ENCODE measurements at places on chromosomes 7 and 10.
A peak's percentile ranks its signal among the peaks of the same experiment; 100 is the strongest.

- DNase-seq = peak; percentile 53
Observed at GRCh38 chr10:132464256-132465192, 67.5 kb downstream of the PWWP2B start.

DNA sequence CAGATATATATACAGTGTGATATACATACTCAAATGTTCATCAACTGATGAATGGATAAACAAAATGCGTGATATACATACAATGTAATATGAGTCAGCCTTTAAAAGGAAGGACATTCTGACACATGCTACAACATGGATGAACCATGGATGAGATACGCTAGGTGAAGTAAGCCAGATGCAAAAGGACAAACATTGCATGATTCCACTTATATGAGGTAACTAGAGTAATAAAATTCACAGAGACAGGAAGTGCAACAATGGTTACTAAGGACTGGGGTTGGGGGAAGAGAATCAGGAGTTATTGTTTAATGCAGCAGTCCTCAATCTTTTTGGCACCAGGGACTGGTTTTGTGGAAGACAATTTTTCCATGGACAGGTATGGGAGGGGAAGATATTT, 47.3 kb upstream of the PIK3AP1 start:
- DNase-seq = no peak

DNA sequence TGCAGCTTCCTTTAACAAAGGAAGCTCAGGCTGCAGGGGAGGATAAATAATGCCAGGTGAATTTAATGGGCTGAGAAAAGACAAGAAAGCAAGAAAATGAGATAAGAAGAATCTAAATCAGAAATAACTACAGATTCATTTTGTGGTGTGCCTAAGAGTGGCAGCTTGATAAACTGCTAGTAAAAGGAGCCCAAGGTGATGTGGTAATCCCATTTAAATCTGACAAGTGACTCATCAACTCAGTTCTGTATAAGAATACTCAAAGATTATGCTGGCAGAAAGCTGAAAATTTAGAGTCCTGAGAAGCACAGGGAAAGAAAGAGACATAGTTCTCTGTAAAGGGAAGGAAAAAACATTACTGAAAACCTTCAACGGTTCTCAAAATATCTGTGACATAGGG, 109.4 kb upstream of the PDE1C start:
- DNase-seq = no peak

- no peak for DNase-seq
Observed at GRCh38 chr7:102983602-102984001, 70.8 kb downstream of the LRRC17 start.

GRCh38 chr7:1693991-1694524, 24.0 kb downstream of the ELFN1 start:
- peak; percentile 71 for DNase-seq

- no peak for DNase-seq
Observed at GRCh38 chr10:79098596-79099015, 29.8 kb downstream of the ZMIZ1 start.

- no peak for DNase-seq
Observed at GRCh38 chr7:216360-217300, 24.3 kb downstream of the FAM20C start.

DNA sequence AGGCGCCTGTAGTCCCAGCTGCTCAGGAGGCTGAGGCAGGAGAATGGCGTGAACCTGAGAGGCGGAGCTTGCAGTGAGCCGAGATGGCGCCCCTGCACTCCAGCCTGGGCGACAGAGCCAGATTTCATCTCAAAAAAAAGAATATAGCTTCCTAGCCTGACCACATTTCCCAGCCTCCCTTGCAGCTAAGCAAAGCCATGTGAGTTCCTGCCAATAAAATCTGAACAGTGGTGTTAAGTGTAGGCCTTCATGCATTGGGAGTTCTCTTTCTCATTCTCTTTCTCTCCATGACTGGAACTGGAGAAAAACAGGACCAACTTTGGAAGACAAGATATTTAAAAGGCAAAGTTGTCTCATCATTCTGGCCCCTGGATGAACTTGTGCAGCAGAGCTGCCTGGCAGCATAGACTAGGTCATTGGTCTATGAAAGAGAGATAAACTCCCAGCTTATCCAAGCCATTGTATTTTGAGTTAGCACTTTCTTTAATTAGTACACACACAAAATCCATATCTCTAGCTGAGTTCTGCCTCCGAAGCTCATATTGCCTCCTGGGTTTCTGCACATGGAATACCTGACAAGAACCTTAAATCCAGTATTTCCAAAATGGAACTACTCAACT, 60.8 kb downstream of the TSPAN12 start:
- no peak for DNase-seq

DNA sequence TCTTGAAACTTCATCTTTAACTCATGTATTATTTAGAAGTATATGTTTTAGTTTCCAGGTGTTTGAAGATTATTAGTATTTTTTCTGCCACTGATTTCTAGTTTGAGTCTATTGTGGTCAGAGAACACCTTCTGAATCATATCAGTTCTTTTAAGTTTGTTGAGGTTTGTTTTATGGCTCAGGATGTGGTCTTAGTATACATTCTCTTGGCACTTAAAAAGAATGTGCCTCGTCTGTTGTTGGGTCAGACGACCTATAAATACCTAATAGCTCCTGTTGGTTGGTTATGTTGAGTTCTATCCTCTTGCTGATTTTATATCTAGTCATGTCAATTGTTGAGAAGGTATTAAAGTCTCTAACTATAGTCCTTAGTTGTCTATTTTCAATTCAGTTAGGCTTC, 15.9 kb downstream of the TDRD1 start:
- no peak for DNase-seq

GRCh38 chr7:155845226-155845625, 33.0 kb upstream of the SHH start:
- DNase-seq = no peak

DNA sequence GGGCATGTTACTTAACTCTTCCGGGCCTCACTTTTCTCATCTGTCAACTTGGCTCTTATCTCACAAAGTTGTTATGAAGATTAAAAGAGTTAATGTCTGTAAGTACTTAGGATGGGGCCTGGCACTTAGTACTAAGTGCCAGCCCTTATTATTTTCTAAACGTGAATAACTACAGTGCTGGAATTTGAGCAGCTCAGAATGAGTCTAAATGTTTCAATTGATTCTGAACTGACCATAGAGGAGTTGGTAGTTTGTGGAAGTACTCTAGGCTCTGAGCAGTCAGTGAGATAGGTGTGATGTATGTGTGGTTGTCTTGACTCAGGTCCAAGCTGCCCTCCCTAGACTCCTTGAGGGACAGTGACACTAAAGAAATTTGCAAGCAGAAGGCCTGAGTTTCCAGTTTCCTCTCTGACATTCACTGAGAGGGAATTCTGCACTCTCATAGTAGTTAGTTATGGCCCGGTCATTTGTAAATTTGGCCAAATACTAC, 18.5 kb upstream of the JAZF1 start:
- no peak for DNase-seq

DNA sequence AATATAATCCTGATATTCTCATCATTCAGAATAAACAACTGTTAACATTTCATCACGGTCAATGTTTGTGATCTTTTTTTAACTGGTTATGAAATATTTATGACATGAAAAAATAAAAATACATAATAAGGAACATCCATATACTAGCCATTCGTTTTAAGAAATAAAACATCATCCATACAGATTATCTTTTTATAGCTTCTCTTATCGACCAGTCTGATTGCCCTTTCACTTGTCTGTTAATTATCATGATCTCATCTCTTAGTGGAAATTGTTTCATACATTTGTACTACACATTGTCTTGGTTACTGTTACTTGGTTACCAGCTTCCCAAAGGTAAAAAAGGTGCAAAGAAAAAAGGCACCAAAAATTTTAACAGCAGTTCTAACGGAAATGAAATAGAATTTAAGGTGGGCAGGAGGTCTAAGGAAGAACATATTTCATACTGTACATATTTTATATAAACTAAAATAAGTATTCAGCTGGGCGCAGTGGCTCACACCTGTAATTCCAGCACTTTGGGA, 8.4 kb downstream of the ARHGAP21 start:
- DNase-seq = no peak

- DNase-seq = no peak
Observed at GRCh38 chr7:42475082-42475481, 238.1 kb upstream of the GLI3 start.

- DNase-seq = no peak
Observed at GRCh38 chr10:88253128-88253527, 330.0 kb downstream of the RNLS start.

- no peak for DNase-seq
Observed at GRCh38 chr10:112981553-112981952, 31.5 kb downstream of the TCF7L2 start.

- DNase-seq = no peak
Observed at GRCh38 chr7:98125759-98126158, 19.1 kb downstream of the LMTK2 start.

- DNase-seq = no peak
Observed at GRCh38 chr7:30396389-30396788, 82.2 kb downstream of the NOD1 start.

- DNase-seq = no peak
Observed at GRCh38 chr10:113753020-113753692, 1.7 kb downstream of the PLEKHS1 start.

GRCh38 chr10:34609287-34609940, 205.7 kb downstream of the PARD3 start:
- DNase-seq = no peak

DNA sequence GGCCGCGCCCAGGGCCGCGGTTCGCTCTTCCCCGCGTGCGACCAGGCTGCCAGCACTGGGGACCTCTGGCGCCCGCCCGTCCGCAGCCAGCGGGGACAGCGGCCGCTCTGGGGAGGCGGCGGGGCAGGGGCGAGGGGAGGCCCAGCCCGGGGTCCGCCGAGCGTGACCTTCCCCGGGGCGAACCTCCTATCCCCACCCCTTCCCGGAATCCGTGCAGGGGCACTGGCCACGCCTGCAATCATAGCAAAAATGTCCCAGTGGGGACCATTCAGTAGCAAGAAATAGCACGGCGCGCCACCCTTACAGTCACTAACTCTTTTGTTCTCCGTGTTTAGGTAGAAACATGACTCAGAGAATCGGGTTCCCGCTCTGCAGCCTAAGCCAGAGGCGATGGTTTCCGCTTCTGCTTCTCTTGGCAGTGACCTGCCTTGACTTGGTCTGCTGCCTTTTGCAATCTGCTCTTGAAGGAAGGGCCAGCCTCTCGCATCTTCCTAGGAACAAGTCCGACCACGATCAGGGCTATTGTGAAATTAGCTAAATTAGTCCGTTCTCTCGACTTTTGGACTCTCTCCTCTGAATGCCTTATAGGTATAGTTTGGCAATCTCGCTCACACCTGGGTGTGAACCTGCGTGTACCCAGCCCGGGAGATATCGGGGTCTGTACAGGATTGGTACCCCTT, 79.3 kb upstream of the ACBD5 start:
- no peak for DNase-seq

DNA sequence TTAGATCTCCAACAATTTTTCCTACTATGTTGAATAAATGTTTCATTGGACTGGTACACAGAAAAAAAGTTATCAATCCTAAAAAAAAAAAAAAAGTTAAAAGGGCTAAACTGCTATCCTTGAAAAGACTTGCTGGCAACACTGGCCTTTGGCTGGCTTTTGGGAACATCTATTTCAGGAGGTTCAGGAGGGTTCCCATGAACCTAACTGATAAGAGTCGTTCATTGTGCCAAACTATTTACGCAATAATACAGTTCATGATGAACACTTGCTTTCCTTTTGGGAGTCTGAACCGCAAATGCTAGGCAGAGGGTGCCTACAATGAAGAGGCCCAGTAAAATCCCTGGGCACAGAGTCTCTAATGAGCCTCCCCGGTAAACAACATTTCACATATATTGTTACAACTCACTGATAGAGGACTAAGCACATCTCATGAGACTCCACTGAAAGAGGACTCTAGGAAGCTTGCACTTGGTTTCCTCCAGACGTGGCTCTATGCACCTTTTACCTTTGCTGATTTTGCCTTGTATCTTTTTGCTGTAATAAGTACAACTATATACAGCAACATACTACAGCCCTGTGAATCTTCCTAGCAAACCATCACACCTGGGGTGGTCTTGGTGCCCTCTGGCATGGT, 45.0 kb downstream of the ZFAND4 start:
- no peak for DNase-seq

GRCh38 chr7:96284835-96285234, 37.1 kb downstream of the SLC25A13 start:
- DNase-seq = no peak

DNA sequence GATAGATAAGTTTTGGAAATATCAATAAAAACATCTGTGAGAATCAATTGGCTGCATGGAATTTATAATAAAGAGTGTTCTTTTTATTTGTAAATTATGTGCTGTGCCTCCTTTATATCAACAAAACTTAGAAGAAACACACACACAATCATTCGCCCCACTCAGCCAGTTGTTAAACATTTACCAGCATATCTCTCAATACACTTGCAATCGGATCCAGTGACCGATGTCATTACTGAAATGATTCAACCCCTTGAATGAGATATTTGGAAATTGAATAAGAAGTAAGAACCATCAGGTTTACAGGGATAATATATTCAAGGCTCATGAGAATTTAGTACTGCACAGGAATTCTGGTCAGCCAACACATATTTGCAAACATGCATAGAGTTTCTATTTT, 35.6 kb downstream of the TAF3 start:
- DNase-seq = no peak

DNA sequence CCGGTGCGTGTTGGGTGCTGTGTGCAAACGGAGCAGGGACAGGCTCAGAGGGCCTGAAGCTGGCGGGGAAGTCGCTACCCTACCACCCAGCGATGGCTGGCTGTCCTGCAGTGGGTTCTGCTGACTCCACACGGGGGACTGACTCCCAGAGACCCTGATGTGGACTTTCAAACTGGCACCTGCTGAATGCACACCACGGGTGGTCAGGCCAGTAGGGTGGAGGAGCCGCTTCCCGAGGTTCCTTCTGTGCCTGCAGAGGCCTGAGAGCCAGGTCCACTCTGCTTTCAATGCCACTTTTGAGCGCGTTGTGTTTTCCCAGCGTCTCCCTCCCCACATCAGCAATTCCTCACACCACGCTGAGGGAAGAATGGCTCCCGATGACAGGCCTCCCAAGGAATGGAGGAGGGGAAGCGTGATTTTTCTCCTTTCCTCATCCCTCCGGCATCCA, 135.3 kb downstream of the ADARB2 start:
- no peak for DNase-seq

DNA sequence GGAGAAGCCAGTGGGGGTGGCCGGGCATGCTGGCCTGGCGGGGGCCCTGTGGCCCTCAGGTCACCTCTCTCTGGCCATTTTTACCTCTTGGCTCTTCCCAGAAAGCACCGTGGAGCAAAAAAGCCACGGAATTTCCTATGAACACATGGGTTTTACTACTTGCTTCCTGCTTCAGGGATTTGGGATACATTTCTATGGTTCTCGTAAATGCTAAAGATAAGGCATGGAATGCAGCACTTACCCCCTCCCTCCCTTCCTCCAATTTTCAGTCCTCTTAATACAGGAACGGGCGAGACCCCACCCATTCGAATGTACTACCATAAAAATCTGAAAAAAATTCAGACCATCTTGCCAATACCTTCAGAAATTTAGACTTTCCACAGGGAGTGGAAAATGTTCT, 279.7 kb downstream of the ARHGAP12 start:
- no peak for DNase-seq
